Heart left ventricle (tissue), 16 donors: ENCODE measurements at places on chromosomes 16 and 17. TPM values are rescaled to one million over a fixed set of nuclear protein-coding genes. Genes with fewer than 3 reads are reported as not detected.

- no peak for DNase-seq
Measured at GRCh38 chr16:49499869-49500610, 126.4 kb downstream of the C16orf78 start.

DNA sequence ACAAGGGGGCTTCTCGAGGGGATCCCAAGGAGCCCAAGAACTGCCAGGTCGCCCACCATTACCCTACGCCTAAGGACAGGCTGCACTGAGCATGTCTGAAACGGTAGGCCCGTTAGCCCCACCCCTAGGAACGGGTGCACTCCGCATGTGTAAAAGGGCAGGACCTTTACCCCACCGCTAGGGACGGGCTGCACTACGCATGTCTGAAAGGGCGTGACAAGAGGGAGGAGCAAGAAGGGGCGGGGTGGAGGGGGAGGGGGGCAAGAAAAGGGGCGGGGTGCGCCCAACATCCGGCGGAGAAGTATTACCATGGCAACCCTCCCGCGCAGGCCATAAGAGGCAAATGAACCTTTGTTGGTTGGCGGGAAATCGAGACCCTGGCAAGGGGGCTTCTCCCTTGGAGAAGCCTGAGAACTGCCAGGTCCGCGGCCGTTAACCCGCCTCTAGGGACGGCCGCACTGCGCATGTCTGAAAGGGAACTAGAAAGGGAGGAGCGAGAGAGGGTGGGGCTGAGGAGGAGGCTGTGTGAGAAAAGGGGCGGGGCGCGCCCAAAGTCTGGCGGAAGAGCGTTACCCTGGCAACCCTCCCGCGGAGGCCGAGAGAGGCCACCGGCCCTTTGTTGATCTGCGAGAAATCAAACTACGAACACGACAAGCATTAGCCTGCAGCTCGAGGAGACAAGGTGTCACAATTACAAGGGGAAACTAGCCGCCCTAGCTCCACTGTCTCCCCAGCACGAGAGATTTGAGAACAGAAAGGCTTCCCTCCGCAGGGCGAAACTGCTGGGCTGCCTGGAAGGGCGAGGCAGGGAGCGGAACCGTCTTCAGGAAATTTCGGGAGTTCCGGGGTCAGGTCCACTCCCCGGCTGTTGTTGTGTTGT lies 2046.8 kb downstream of the TP53TG3F start:
- DNase-seq: no peak

DNA sequence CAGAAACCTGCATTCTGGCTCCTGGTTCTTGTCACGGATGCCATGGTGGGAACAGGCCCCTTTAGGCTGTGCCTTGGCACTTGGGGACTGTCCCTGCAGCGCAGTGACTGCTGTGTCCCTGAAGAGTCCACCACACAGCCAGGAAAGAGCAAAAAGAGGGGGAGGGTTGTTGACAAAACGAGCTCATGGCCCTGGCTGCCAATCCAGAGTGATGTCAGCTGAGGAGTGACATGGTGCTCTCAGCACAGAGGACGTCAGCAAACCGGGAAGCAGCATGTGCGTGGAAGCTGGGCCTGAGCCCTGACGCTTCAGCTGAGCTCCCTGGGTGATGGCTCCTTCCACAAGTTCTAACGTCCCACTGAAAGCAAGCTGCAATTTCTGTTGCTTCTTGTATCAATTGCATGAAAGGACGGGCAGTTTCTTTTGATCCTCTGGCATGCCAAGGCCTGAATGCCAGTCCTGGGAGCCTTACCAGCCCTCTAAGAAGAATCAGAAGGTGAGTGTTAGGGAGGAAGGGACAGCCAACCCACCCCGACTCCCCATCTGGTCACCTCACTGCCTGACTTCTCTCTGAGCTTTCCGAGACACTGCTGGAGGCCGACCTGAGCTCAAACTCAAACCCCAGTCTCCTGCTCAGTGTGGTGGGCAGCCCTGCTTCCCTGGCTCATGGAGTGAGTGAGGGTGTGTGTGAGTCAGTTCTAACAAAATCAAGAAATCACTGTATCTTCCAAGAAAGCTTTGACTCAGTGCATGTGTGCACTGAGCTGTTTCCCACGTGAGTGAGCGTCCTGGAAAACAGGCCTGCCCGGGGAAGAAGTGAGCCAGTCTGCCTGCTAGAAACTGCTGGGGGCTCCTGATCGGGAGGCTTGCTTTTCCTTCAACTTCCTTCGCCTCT lies 14.7 kb upstream of the WNT3 start:
- DNase-seq: no peak

The KRTAP9-1 gene
- total RNA-seq: not detected

The NKD1 gene
- total RNA-seq: 0.77 TPM

The ACE gene
- total RNA-seq: 10.7 TPM

DNA sequence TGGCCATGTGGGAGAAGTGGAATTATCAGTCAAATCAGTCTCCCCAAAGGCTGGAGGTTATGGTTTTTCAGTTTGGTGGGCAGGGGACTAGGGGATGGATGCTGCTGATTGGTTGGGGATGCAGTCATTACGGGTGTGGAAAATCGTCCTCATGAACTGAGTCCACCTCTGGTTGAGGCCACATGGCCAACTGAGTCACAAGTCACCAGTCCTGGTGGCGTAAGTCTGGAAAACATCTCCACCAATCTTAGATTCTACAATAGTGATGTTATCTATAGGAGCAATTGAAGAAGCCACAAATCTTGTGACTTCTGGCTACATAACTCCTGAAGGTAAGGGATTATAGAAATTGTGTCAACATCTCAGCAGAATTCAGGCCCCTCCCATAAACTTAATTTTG lies 5.2 kb upstream of the RNF135 start:
- no peak for DNase-seq
